ENCODE measurements at places on chromosomes 6 and 20.

DNA sequence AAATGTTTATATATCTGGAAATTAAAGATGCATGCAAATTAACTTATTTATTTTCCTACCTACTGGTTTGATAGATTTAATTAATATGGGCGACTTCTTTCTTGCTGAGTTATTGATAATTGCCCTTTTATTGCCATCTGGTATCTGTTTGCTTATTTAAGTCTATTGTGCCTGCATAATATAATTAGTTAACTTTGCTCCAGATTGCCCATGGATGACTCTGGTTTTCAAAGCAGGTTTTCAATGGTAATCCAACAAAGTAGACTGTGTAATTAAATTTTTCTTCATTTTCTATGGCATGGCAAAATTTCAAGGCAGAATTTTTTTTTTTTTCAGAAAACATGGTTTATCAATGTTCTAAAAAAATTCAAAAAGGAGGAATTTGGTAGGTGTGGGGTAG lies 1092.0 kb downstream of the GRIK2 start:
- no peak for DNase-seq

DNA sequence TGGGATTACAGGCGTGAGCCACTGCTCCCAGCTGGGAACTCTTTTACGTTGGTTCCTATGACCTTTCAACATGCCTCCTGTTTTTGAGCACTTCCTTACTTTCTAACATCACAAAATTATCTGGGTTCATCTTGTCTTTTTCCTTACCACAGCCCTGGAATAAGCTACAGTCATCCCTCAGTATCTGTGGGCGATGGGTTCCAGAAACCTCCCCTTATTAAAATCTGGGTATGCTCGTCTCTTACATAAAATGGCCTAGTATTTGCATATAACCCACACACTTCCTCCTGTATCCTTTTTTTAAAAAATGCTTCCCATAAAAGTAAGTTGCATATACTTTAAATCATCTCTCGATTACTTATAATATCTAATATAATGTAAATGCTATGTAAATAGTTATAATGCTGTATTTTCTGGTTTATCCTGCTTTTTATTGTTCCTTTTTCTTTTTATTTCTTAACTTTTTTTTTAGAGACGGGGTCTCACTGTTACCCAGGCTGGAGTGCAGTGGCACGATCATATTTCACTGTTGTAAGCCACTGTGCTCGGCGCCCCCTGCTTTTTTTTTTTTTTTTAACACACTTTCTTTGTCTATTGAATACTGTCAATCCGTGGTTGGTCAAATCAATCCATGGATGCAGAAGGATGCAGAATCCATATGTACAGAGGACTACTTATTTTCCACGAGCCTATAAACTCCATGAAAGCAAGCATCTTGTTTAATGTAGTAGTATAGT lies 9.2 kb downstream of the RPF2 start:
- DNase-seq = no peak

DNA sequence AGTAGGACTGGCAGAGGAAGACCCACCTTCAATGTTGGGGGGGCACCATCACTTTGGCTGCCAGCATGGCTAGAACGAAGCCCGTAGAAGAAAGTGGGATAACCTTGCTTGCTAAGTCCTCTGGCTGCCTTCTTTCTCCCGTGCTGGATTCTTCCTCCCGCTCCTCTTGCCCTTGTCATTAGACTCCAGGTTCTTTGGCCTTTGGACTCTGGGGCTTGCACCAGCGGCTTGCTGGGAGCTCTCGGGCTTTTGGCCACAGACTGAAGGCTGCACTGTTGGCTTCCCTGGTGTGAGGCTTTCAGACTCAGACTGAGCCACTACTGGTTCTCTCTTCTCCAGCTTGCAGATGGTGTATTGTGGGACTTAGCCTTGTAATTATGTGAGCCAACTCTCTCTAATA lies 28.2 kb downstream of the GSTA2 start:
- no peak for DNase-seq

DNA sequence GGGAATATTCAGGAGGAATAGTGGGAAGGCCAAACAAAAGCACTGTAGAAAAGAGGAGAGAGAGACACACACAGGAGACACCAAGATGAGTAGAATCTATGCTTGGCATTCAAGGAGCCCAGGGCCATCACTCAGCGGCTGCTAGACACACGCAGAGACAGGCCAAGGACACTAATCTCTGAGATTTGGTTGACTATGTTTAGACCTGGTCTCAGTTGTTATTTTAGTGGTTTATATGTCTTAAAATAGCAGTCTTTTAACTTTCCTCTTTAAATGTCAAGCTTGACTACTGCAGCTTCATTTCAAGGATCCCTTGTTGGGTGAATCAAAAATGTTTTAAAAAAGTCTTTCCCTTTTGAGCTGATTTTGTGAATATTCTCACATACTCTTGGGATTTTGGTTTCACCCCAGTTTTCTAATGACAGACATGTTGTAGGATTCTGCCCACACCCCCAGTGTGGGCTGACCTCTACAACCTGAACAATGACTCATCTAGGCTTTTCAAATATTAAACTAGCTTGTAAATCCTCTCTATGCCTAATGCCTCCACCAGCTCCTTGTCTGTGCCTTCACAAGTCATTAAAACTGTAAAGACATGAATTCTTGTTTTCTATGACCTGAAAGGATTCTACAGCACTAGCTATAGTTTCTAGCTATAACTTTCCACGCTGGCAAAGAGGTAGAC lies 142.7 kb upstream of the EXOC2 start:
- no peak for DNase-seq

GRCh38 chr6:29953686-29954085 lies 11.4 kb downstream of the HLA-A start:
- DNase-seq = no peak

DNA sequence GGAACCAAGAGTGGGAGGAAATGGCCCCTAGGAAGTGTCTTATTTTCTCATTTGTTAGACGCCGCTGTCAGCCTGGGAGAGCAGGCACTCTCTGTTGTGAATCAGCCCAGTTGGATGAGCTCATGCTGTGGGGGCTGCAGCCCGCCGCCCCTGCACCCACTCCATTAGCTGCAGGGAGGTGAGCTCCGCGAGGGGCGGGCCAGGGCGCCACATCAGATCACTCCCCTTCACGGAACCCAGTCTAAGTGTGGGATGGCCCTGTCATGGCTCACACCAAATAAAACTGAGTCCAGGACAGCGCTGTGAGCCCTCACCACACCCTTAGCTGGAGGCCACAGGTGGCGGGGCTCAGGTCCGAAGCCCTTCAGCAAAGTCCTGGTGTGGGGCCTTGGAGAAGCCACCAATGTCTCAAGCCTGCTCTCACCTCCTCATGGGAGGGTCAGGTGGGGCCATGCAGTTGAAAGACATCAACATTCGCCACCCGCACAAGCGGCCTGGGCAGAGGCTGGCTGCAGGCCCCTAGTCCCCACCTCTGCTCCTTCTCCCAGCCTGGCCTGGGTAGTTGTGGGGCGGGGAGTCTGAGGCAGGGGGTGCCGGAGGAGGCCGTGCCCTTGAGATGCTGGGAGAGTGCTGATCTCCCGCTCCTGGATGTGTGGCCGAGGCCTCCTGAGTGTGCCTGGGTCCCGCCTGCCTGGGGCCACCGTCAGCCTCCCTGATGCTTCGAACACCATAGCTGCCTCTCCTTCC lies 66.2 kb upstream of the SLCO4A1 start:
- DNase-seq = no peak

- DNase-seq = no peak
Observed at GRCh38 chr6:11280394-11280793, 47.9 kb upstream of the NEDD9 start.

- no peak for DNase-seq
Observed at GRCh38 chr6:93859971-93860370, 440.6 kb upstream of the EPHA7 start.

- DNase-seq = no peak
Observed at GRCh38 chr6:28643017-28643740, 117.5 kb downstream of the GPX5 start.

GRCh38 chr20:10897336-10897735 lies 223.5 kb upstream of the JAG1 start:
- DNase-seq = no peak

GRCh38 chr6:62492192-62492822 lies 206.3 kb upstream of the KHDRBS2 start:
- no peak for DNase-seq

GRCh38 chr20:2653556-2654383 lies 1.3 kb downstream of the NOP56 start:
- no peak for DNase-seq

DNA sequence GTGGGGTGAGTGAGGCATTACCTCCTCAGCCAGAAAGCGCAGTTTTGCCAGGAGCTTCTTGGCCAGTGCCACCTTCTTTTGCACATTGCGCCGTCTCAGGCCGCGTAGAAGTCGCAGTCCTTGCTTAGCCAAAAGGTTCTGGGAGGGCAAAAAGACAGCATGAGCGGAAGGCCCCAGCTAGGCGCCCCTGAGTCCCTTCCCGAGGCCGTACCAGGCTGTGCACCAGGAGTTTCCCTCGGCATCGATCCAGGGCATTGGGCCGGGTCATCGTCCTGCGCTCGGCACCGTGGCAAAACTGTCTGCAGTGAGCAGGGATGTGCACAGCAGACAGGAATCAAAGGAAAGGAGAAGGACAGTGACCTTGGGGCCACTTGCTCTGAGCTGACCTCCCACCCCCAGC lies 20.2 kb upstream of the SPAG4 start:
- DNase-seq = no peak

- DNase-seq = no peak
Observed at GRCh38 chr20:18276821-18277220, 11.5 kb upstream of the ZNF133 start.

GRCh38 chr6:20112241-20112640 lies 100.0 kb downstream of the MBOAT1 start:
- DNase-seq = no peak

DNA sequence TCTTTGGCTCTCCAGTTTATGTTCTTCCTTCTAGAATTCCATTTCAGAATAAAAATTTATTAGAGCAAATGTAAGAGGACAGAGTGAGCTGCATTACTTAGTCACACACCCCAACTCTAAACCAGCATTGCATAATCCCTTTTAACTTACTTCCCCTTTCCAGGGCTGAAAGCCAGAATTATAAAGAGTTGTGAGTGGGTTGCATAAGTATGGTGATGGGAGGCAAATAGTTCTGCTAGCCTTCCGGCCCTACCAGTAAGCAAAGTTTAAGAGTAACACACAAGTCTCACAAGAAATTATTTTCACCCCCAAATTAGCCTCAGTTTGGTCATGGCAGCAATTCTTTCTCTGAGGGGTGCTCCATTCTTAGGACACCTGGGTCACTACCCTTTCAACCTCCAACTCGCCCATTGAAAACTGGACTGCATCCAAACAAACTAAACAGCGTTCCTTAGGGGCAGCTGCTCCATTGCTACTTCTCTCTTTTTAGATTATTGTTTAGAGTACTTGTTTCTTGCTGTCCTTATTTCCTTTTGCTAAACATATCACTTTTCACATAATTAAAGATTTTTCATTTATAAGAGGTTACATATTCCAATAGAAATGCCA lies 1.6 kb downstream of the KIAA0408 start:
- DNase-seq = no peak

- no peak for DNase-seq
Observed at GRCh38 chr20:36311141-36311853, 5.2 kb downstream of the DLGAP4 start.

GRCh38 chr6:50993941-50994720 lies 175.5 kb downstream of the TFAP2B start:
- no peak for DNase-seq

- no peak for DNase-seq
Observed at GRCh38 chr6:829656-830055, 136.7 kb upstream of the EXOC2 start.

DNA sequence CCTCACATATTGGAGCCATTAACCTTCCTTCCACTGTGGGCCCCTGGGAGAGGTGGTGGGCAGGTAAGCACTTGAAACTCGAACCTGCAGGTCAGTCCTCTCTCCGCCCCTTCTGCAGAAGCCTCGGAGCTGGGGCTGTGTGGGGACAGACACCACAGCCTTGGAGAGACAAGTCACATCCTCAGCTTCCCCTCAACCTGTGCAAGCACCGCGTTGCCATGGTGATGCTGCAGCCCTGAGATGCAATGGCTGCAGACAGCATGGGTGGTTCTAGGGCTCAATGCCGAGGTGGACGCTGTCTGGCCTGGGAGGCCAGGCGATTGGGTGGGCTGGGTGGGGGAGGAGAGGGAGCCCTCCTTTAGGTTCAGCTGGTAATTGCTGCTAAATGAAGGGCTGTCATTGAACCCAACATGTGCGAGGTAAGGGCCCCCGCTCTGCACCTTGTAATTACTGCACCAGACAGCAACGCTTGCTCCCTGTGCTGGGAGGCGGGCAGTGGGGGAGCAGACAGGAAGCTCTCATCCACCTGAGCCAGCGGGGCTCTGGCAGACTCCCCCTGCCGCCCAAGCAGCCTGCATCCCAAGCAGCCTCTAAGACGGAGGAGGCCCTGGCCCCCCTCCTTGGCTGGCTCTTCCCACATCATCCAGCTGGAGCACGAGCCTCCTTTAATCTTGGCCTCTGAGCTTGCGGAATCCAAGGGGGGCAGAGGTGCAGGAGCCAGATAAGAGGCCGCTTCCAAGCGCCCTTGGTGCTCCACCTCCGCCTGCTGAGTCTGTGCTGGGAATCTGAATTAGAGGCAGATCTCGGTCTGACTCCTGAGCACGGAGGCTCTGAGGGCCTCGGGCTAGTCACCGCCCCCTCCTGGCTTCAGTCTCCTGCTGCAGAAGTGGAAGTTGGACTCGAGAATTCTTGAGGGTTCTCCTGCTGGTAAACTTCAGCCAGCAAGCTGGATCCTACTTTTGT lies 39.8 kb upstream of the CDH22 start:
- no peak for DNase-seq

GRCh38 chr6:156791320-156791850 lies 14.2 kb downstream of the ARID1B start:
- DNase-seq = no peak

GRCh38 chr6:140140891-140141290 lies 766.4 kb upstream of the CITED2 start:
- DNase-seq = no peak

DNA sequence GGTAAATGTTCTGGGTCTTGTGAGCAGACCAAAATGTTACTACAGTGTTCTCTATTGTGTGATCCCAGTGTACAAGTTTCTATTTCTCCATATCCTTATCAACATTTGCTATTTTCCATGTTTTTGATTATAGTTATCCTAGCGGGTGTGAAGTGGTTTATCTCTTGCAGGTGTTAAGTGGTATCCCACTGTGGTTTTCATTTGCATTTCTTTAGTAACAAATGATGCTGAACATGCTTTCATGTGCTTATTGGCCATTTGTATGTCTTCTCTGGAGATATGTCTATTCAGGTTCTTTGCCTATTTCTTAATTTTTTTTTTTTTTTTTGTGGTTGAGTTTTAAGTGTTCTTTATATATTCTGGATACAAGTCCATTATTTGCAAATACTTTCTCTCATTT lies 35.5 kb downstream of the NSFL1C start:
- no peak for DNase-seq

DNA sequence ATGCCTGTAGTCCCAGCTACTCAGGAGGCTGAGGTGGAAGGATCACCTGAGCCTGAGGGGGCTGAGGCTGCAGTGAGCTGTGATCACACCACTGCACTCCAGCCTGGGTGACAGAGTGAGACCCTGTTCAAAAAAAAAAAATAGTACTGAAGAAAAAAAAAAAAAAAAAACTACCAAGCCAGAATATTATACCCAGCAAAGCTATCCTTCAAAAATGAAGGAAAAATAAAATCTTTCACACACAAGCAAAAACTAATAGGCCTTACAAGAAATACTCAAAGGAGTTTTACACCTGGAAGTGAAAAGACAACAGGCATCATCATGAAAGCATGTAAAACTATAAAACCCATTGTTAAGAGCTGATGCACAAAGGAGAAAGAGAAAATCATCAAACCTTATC lies 37.5 kb upstream of the SRSF6 start:
- no peak for DNase-seq

- no peak for DNase-seq
Observed at GRCh38 chr6:35304299-35304698, 6.7 kb downstream of the DEF6 start.

GRCh38 chr20:24389686-24390085 lies 79.7 kb upstream of the SYNDIG1 start:
- peak; percentile 41 for DNase-seq

Data from activated naive CD4-positive, alpha-beta T cell (primary cell).